ENCODE measurements at places on chromosomes 13 and 19.

GRCh38 chr13:93268327-93269028 lies 41.9 kb downstream of the GPC6 start:
- DNase-seq = no peak

GRCh38 chr19:36604656-36605100 lies 435 bp upstream of the ZNF382 start:
- peak; percentile 77 for DNase-seq

DNA sequence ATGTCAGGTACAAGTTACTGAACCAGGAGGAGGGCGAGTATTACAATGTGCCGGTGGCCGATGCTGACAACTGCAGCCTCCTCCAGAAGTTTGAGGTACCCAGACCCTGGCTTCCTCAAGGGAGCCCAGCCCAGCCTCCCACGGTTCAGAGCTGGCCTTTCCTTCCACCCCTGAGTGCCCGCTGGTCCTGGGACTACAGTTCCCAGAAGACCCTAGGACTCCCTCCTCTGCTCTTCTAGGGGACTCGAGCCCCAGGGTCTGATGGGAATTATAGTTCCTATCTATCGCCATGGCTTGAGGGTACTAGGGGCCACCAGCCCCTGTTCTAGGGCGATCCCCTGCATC lies 11.0 kb downstream of the PRKCG start:
- DNase-seq = no peak

DNA sequence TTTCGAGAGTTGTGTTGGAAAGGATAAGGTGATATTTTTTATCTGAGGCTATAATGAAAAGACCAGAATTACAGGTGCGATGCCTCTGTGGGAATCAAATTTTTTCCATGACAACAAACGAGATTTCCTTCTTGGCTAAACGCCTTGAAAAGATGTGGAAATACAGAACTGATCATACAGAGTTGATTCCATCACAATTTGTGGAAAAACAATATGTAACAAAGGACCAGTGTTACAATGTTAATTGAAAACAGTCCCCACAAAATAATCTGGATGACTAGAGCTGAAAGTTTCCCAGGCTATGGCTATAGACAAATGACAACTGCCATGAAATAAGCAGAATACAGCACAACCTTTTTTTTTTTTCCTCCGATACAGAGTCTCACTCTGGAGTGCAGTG lies 628.9 kb downstream of the DIAPH3 start:
- no peak for DNase-seq

DNA sequence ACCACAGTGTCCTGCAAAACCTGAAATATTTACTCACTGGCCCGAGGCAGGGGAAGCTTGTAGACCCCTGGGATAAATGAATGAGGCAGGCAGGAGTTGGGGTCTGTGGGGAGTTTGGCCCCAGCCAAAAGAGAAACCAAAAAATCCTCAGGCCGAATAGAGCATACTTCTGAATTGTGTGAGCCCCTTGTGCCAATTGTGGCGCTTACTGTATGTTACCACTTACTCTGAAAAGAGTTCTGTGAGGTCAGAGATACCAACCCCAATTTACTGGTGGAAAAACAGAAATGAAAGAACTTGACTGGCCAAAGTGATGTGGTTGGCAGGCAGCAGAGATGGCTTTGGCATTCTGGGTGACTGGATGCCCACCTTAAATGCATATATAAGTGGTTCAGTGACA lies 6.9 kb downstream of the CARM1 start:
- DNase-seq = no peak

Measured in activated CD8-positive, alpha-beta memory T cell treated with anti-CD3 and anti-CD28 coated beads for 1 hour (primary cell).